Large intestine (tissue), 12 donors: ENCODE measurements at places on chromosomes 3 and 15.

DNA sequence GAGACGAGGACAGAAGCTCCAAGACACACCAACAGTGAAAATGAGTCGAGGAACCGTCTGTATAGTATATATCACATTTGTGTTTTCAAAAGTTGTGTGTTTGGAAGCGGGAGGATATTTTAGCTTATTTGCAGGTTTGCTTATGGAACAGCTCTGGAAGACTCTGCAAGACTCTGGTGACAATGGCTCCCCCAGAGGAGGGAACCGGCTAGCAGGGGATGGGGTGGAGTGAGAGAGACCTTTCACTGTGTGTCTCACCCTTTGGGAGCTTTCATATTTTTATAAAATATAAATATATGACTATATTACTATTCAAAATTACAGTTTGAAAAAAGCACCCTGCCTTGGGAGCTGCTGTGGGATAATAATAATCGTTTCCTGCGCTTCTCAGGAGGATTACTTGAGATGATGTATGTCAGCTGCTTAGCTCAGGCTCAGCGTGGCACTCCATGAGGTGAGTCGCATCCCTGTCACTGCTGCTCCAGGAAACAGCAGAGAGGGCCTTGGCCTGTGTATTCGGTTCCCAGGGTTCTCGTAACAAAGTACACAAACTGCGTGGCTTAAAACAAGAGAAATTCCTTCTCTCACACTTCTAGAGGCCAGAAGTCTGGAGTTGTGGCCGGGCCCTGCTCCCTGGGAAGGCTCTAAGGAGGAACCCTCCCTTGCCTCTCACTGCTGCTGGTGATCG is 183.9 kb downstream of the FAM43A start:
- DNase-seq, result no peak

- DNase-seq, result no peak
Measured at GRCh38 chr3:51605938-51606337, 65.1 kb upstream of the TEX264 start.

DNA sequence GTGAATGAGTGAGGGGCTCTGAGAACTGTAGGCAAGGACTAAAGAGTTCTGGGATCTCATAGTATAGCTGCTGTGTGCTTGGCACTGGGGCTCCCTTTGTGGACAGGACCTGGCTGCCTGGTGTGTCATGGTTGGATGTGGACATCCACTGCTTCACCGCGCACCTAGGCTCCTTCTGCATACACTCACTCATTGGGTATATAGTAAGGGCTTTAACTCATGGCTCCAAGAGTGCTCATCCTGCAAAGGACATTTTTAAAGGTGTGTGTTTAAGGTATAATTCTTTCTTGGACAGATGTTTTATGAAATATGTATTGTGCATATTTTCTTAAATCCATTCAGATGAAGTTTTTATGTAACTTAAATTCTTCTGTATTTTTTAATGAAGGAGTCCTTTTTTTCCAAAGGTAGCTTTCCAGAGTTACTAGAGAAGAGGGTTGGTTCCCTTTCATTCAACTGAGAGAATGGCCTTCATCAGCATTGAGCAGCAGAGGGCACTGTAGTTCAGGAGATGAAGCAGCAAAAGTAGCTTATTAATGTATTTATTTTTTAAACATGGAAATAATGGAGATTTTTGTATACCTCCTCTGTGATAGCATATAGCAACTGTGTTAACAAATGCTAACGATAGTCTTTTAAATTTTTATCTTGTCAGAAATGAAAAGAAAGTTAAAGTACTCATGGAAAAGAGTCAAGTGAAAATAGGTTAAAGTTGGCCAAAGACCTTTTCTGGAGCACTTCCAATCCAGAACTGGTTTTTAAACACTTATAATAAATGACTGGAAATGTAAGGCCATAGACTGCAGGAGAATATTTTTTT is 25.2 kb downstream of the OXNAD1 start:
- no peak for DNase-seq

DNA sequence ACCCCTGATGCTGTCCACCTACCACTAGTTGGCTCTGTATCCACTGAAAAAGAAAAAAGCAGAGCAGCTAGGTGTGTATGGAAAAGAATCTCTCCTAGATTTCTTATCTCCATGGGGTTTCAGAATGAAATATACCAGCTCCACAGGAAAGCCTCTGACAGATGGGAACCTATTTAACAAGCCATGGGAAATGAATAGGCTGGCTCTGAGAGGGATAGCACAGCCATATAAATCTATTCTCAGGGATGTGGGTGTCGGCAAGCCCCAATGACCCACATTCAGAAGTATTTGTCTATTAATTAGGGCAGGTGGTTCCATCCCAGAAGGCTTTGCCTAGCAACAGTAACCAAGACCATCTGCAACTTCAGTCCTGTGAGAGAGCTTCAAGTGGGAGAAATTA is 694.1 kb downstream of the AGBL1 start:
- DNase-seq, result peak; percentile 27

- DNase-seq, result no peak
Measured at GRCh38 chr3:157387708-157388435, 48.8 kb upstream of the PTX3 start.

- DNase-seq, result peak; percentile 97
Measured at GRCh38 chr3:134039161-134039862, 9.6 kb upstream of the SLCO2A1 start.

DNA sequence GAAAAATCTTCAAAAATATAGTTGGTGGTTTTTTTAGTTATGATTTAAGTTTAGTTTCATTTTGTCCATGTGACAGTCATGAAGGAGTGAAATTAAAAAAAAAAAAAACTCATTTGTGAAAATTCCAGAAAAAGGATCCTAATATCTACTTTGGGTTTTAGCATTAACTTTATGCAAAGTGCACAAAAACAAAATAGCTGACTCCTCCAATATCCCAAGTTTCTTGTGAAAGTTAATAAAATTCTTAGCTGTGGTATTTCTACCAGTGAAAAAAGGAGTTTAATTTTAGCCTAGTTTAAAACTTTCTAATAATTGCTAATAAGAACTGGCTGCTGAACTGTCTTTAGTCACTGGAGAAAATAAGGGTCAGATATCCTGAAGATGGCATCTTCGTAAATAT is 40.8 kb upstream of the RASA2 start:
- no peak for DNase-seq
